ENCODE measurements at places on chromosomes 12 and 14.

DNA sequence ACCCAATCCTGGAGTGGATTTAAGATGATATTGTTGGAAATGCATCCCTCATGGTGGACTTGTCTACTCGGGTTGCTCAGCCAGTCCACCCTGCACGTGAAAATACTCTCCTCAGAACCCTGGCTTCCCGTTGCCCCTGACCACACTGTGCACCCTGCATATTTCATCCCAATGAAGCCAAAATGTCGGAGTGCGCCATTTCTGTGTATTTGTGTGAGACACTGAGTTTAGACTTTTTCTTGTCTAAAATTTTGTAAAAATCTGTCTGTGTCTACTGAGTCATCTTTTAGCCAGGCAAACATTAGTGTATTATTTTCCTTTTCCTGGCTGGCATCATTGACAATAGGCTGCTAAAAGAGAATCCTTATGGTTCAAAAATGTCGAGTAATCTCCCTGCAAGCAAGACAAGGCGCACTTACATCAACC lies 485 bp upstream of the PNMA1 start:
- DNase-seq, result peak; percentile 25

- no peak for DNase-seq
Measured at GRCh38 chr12:57609781-57610553, 1.3 kb upstream of the ARHGEF25 start.

DNA sequence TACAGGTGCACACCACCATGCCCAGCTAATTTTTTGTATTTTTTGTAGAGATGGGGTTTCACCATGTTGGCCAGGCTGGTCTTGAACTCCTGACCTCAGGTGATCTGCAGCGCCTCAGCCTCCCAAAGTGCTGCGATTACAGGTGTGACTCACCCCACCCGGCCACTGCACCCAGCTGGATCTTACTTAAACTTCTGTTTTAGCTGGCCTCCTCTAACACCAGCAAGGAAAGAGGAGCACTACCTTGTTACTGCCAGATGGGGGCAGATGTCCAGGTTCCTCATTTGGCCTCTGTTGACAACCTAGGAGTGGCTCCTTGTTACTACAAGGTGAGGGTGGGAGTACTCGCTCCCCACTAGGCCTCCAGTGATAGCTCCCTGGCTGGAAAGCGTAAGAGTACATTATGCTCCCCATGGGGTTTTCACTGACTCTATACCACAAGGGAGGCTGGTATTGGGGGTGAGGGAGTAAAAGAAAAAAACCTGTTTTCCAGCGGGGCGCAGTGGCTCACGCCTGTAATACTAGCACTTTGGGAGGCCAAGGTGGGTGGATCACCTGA lies 13.2 kb upstream of the ARF6 start:
- peak; percentile 57 for DNase-seq

GRCh38 chr12:124453419-124454351 lies 113.7 kb downstream of the NCOR2 start:
- peak; percentile 49 for DNase-seq

DNA sequence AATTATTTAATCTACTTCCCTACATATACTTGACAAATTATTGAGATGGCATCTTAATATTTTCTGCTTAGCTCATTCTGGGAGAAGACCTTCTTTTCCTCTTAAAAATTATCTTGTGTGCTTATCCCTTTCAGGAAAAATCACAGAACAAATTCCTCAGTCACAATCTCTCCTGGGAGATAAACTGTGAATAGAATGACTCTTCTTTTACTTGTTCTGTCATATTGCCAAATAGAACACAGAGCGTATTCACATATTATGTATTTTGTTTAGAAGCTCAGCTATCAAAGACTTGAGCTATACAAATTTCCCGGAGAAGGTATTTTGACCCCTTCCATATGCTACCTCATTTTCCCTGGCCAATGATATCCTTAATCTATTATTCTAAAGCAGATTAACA lies 146.7 kb downstream of the TMEM117 start:
- no peak for DNase-seq

DNA sequence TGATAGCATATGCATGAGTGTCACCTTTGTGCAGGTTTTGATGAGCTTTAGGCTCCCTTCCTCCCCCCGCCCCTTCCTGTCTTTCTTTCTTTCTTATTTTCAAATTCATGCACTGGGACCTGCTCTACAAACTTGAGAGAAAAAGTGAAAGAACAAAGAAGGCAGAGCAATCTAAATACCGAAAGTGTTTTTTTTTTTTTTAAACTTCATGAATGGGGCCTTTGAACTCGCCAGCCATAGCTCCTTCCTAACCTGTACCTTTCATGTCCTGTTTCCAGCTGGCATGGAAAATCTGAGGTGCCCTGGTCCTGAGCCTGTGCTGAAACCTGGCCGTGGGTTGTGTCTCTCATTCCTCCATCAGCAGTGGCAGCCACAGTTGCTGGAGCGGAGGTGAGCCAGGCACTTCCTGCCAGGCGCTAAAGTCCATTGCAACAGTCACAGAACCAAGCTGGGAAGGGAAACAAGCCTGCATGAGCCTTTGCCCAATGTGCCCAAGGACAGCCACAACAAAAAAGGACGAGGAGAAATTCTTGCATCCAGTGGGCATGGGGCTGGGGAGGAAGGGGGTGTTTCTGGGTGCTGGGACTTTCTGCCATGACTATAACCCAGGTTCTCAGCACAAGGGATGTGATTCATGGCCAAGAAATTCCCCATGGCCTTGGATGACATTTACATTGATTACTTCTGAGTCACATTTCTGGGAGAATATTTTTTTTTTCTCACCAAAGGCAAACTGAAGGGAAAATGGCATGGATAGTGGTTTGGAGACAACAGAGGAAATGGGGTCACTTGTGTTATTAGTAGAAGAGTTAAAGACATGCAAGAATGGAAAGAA lies 102.7 kb downstream of the TMEM30B start:
- DNase-seq, result peak; percentile 97

GRCh38 chr12:64656429-64656828 lies 46.1 kb downstream of the RASSF3 start:
- DNase-seq, result no peak

GRCh38 chr12:27289414-27289813 lies 43.2 kb upstream of the BMAL2 start:
- no peak for DNase-seq

DNA sequence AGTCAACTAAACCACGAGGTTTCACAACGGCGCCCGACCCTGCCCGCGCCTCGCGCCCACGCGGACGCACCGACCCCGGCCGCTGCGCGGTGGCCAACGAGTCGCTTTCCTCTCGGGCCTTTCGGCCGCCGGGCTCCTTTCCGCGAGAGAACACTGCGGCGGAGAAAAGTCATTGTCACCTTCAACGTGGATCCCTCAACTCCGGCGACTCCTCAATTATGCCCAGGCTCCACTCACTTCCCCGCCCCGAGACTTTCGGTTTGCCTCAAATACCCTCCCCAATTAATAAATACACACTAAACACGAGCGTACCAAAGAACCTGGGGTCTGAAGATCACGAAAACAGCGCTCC lies 450 bp downstream of the SINHCAF start:
- no peak for DNase-seq

GRCh38 chr14:36059531-36059930 lies 117.0 kb downstream of the PTCSC3 start:
- DNase-seq, result no peak

DNA sequence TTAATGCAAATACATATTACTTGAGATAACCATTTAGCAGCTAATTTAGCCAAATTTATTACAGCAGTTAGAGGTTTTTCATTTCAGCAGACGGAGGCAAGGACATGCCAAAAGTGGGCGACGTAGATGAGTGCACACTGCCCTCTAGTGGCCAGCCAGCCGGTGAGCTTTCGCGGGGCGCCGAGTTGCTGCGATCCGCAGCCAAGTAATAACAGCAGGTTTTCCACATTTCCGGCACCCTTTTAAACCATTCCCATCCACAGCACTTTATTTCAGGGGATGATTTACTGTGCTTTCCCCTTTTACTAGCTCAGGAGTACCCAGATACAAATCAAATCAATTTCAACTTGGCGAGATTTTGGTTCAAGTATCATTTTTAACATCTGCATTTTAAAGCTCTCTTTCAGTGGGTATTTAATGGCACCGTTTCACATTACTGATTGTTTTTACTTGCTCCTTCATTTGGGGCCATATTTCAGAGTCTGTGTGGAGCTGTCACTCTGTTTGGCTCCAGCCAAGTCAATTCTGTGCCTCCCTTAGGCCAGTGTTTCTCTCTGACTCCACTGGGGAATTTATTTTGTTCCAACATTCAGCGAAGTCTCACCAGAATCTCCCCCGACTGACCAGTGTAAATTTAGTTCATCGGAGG lies 158.0 kb downstream of the EGLN3 start:
- DNase-seq, result peak; percentile 86

DNA sequence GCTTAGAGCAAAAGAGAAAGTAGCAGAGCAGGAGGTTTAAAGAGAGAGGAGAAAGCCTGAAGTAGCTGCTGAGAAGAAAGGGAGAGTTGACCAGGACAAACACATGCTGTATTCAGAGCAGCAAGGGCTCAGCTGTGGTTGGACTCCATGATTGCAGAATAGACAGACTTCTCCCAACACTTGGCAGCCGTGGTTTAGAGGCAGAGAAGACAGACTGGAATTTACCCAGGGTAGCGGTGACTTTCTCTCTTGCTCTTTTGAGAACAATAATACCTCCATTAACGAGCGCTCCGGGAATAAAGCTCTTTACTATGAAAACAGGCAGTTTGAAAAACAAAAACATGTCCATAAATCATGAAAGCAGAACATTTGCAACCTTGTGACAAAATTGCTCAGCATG lies 21.4 kb upstream of the IGF1 start:
- DNase-seq, result no peak

GRCh38 chr12:129530517-129530916 lies 373.3 kb downstream of the TMEM132D start:
- no peak for DNase-seq

- peak; percentile 76 for DNase-seq
Measured at GRCh38 chr14:102323102-102323501, 3.6 kb downstream of the ZNF839 start.

- no peak for DNase-seq
Measured at GRCh38 chr12:107330831-107331431, 237.6 kb upstream of the CRY1 start.

DNA sequence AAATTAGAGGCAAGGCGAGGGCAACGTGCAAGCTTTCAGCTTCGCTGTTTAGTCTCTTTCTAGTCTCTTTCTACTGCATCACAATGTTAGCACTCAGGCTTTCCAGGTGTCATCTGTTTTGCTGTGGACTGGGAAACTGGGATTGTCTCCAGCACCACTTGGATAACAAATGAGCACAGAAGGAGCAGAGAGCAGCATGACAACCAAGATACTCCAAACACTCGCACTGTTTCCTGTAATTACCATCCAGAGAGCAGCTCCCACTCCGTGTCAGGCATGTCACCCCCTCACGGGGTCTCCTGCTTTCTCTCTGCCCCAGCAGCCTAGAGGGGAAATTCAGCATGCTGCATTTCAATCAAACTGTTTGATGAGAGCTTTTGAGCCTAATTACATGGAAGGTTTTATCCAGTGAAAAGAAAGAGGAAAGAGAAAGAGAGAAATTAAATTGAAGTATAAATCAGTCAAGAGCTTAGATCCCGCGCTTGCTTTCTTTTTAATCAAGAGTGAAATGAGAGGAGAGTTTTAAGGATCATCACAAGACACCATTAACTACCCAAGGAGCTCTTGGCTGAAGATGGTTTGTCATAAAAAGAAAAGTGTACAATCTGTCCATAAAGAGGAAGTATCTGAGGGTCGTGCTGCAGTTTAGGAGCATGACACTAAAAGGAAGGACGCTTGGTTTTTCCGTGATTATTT lies 917.7 kb downstream of the DIO2 start:
- no peak for DNase-seq

DNA sequence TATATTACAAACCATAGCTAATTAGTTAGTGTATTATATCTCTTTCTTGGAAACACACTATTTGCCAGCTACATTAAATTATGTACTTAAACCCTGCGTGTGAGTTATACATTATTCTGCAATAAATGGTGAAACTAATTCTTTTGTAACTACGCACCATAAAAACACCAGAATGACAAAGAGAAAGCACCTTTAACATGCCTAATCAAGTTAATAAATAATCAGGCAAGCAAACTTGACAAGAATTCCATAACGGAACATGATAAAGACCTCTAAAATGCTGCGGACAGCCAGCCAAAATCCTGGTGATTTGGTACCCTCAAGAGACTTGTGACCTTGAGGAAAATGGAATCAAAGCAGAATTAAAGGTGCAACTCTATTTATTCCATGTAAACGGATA lies 375.3 kb upstream of the KITLG start:
- DNase-seq, result no peak

DNA sequence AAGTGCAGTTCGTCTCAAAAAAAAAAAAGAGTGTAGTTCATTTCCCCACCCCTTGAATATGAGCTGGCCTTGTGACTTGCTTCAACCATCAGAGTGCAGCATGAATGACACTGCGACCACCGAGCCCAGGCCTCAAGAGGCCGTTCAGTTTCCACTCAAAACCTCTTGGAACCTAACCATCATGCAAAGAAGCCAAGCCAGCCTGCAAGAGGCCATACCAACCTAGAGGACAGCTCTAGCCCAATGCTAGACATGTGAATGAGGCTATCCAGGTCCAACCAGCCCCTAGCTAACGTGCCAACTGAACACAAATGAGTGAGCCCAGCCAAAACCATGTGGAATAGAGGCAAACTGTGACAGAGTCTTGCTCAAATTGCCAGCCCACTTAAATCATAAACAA lies 29.7 kb downstream of the R3HDM2 start:
- DNase-seq, result no peak

GRCh38 chr14:104689881-104690711 lies 678 bp downstream of the INF2 start:
- no peak for DNase-seq

- DNase-seq, result no peak
Measured at GRCh38 chr12:51662728-51663154, 71.7 kb downstream of the SCN8A start.

GRCh38 chr12:44993161-44993560 lies 57.7 kb downstream of the DBX2 start:
- no peak for DNase-seq

- no peak for DNase-seq
Measured at GRCh38 chr14:65748796-65749195, 336.3 kb downstream of the FUT8 start.

GRCh38 chr14:73759183-73759713 lies 45.1 kb upstream of the PNMA1 start:
- peak; percentile 66 for DNase-seq

- peak; percentile 36 for DNase-seq
Measured at GRCh38 chr14:70955543-70956480, 48.6 kb downstream of the PCNX1 start.

DNA sequence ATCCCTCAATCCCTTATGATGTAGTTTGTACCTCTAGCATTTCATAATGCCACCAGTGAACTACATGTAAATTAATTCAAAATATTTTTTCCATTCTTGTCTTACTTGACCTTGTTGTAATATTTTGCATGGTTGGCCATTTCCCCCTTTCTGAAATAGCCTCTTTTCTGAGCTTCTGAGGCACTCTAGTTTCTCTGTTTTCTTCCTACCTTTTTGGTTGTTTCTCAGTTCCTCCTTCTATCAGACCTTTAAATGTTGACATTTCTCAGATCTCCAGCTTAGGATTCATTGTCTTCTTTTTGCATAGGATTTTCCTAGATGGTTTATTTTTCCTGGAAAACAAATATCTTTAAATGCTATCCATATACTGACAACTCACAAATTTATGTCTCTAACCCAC lies 9.8 kb upstream of the RMST start:
- no peak for DNase-seq
